Stimulated activated CD8-positive, alpha-beta memory T cell treated with anti-CD3 and anti-CD28 coated beads, Interleukin-12 subunit alpha, Interleukin-12 subunit beta, amount 100 ng/mL, for 1 hour (primary cell): ENCODE measurements at places on chromosomes 6 and 20.

GRCh38 chr6:7243179-7243981, 69.6 kb downstream of the SSR1 start:
- peak; percentile 23 for DNase-seq

GRCh38 chr6:30743099-30744053, 889 bp upstream of the FLOT1 start:
- no peak for DNase-seq

DNA sequence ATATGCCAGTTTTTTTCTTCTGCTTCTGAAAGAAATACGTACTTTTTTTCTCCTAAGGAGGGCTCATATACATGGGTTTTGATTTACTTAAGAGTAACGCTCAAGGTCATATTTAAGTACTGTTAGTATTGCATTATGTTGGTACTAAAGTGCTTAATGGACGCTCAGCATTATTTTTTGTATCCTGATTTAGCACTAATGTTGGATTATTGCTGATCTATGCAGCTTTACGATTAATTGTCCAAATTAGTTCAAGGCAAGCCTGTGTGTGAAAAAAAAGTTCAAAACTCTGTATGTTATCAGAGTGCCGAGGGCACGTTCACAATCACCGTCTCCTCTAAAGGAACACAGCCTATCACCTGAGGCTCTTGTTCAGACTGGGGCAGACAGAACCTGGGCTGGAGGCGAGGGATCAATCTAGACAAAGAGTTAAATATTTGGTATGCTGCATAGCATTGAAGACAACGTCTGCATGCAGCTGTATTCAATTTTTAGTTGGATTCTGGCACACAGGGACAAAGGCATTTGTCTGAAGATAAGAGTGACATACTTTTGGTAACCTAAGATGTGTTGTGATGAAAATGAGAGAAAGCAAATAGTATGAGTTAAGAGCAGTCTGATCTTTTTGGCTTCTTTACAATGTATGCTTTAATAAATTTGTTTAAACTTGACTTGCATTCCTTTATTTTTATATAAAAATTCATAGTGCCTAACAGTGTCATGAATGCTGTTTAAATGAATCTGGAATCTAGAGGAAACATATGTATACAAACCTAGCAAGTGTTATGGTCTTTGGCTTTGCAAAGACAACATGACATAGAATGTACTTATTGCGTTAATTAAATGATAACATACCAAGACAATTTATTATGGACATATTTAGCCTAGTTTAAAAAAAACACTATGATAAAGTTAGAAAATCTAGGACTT, 341.2 kb downstream of the SAMD5 start:
- no peak for DNase-seq

GRCh38 chr20:50655311-50655880, 35.9 kb downstream of the RIPOR3 start:
- DNase-seq, result no peak
